ENCODE measurements at places on chromosomes 12 and 14. TPM values are rescaled to one million over a fixed set of nuclear protein-coding genes. Genes with fewer than 3 reads are reported as not detected.

The ADAM21 gene
- not detected for total RNA-seq

The MYH6 gene
- 0.17 TPM for total RNA-seq

The DCN gene
- not detected for total RNA-seq

GRCh38 chr12:118404876-118405521, 28.6 kb downstream of the SUDS3 start:
- H3K27me3 ChIP-seq, result no peaks in the 10 kb centered on the region
- H3K4me3 ChIP-seq, result no peak overlapping the region
- H3K4me1 ChIP-seq, result peaks cover 3% of the 10 kb centered on the region
- H3K27ac ChIP-seq, result no peak overlapping the region

DNA sequence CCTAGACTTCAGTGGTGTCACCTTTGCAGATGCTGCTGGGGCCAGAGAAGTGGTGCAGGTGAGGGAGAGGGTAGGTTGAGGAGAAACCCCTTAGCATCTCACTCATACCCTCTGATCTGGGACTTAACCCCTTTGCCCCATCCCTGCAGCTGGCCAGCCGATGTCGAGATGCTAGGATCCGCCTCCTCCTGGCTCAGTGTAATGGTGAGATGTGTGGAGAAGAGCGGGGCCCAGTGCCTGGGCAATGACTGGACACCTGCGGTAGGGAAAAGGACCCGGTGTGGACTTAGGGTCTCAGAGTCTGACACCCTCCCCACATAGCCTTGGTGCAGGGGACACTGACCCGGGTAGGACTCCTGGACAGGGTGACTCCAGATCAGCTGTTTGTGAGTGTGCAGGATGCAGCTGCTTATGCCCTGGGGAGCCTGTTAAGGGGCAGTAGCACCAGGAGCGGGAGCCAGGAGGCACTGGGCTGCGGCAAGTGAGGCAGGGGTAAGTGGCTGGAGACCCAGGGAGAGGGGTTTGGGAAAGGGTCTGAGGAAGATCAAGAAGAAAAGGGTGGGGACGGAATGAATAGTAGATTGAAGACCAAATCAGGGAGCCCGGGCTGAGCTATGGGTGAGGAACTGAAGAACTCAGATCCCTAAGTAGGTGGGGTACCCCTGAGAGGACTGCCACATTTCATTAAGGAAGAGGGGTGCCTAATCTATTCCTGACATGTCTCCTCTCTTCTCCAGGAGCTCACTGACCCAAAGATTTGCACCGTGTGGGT, 7.6 kb downstream of the B4GALNT1 start:
- peaks cover 22% of the 10 kb centered on the region for H3K4me1 ChIP-seq
- H3K4me3 ChIP-seq, result no peak overlapping the region
- no peak overlapping the region for H3K27ac ChIP-seq
- H3K36me3 ChIP-seq, result peaks cover 2% of the 10 kb centered on the region

DNA sequence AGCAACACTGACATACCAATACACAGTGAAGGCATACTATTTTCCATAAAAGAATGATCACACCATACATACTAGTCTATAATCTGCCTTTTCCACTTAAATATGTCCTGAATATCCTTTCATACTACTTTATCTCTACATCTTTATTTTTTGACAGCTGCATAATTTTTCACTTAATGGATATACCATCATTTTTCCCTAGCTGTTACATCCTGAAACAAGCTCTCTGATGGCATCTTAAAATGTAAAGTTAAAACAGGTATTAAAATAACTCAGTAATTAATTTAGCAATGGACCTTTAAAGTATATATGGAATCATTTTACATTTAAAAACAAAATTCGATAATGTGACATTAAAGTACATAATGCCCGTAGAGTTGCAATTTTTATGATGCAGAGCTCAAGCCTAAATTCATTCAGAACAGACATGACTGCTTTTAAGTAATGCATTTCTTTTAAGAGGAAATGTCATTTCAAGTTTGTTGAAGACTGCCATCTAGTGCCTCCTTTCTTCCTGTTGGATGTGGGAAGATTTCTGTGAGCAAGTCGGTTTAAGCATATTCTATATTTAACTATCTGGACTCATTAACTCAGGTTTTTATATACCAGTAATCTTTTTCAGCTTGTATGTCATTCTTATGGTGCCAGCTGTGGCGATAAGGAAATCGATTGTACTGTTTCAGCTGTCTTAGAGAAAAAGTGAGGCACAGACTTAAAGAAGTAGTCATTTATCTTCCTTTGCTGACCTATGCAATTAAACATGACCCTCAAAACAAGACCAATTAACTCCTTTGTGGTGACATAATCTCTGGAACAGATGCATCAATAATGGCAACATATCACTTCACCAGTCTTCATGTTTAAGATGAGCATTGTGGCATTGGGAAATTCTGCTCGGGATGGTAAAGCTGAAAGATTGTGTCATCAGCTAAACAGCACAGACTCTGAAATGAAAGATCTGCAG, 20.3 kb downstream of the PRICKLE1 start:
- no peak overlapping the region for H3K27ac ChIP-seq
- H3K4me3 ChIP-seq, result no peak overlapping the region
- DNase-seq, result peak; percentile 62
- peaks cover 11% of the 10 kb centered on the region for H3K27me3 ChIP-seq
- H3K4me1 ChIP-seq, result no peaks in the 10 kb centered on the region

DNA sequence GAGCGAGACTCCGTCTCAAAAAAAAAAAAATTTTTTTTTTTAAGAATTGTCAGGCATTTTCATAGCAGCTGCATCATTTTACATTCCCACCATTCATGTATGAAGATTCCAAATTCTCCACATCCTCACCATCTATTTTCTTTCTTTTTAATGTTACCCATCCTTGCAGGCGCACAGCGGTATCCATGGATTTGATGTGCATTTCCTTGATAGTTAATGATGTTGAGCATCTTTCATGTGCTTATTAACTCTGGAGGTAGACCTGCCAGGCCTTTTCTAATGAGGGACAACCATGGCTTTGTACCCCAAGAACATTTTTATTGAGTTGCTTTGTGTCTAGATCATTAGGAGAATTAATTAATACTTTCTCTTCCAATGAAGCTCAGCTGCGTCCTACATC, 1.6 kb upstream of the RNF34 start:
- H3K4me1 ChIP-seq, result peaks cover 22% of the 10 kb centered on the region
- H3K27ac ChIP-seq, result no peak overlapping the region
- H3K4me3 ChIP-seq, result peak overlapping the region; percentile 95
- no peak for DNase-seq
- H3K27me3 ChIP-seq, result no peaks in the 10 kb centered on the region

GRCh38 chr14:86124328-86124727, 594.4 kb downstream of the FLRT2 start:
- H3K4me1 ChIP-seq, result peaks cover 3% of the 10 kb centered on the region
- no peak overlapping the region for H3K27ac ChIP-seq
- no peaks in the 10 kb centered on the region for H3K27me3 ChIP-seq
- no peak for DNase-seq

DNA sequence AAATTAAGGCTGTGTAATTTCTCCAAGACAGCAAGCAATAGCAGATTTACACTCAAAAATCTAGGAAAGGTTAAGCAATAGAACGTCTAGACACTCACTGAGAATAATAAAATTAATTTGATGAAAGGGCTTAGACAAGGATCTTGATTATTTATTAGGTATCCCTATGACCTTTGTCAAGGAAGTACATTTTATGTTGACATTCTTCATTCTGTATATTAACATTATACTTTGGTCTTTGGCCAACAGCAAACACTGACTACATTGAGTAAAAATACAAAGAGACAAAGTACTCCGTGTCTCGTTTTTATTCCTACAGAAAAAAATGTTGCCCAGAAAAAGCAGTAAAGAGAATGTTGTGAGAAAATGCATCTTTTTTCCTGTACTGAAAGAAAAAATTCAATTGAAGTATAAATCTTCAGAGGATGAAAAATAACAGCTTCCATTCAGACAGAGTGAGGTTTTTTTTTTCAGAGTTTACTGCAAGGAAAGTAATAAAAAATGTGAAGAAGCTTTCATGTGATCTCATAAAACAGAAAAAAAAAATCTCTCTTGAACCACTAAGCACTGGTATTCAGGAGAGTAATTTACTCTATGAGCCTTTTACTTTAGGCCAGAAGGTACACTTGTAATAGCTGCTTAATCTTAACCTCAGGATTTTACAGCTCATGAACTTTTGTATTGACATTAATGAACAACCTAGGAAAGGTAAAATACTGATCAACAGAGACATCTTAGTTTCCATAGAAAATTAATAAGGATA, 605.0 kb downstream of the FSCB start:
- no peak overlapping the region for H3K27ac ChIP-seq
- H3K36me3 ChIP-seq, result no peaks in the 10 kb centered on the region
- no peaks in the 10 kb centered on the region for H3K4me1 ChIP-seq
- H3K27me3 ChIP-seq, result no peaks in the 10 kb centered on the region

DNA sequence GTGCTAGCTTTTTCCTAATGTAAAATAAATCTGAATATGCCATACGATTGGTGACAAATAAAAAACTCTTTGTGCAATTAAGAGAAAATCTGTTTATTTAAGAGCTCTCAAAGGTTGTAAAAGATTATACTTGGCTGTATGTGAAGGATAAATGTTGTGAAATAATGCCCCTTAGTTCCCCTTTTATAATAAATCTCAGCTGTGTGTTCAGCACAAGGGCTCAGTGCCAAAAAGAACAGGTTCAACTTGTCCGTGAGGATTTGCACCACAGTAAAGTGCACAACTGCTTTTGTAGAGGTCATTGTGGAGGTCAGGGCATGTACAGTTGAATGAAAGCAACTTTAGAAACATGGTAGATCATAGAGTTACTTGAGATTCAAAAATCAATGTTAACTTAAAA, 118.6 kb downstream of the TRMT5 start:
- no peak overlapping the region for H3K4me3 ChIP-seq
- peaks cover 11% of the 10 kb centered on the region for H3K27me3 ChIP-seq
- no peaks in the 10 kb centered on the region for H3K4me1 ChIP-seq
- DNase-seq, result no peak

- peaks cover 2% of the 10 kb centered on the region for H3K4me1 ChIP-seq
- H3K27me3 ChIP-seq, result peaks cover 73% of the 10 kb centered on the region
- no peak overlapping the region for H3K4me3 ChIP-seq
- H3K27ac ChIP-seq, result no peak overlapping the region
- no peak for DNase-seq
- H3K36me3 ChIP-seq, result no peaks in the 10 kb centered on the region
These were observed 6.1 kb upstream of the FOXG1 start for GRCh38 chr14:28760431-28760996.

DNA sequence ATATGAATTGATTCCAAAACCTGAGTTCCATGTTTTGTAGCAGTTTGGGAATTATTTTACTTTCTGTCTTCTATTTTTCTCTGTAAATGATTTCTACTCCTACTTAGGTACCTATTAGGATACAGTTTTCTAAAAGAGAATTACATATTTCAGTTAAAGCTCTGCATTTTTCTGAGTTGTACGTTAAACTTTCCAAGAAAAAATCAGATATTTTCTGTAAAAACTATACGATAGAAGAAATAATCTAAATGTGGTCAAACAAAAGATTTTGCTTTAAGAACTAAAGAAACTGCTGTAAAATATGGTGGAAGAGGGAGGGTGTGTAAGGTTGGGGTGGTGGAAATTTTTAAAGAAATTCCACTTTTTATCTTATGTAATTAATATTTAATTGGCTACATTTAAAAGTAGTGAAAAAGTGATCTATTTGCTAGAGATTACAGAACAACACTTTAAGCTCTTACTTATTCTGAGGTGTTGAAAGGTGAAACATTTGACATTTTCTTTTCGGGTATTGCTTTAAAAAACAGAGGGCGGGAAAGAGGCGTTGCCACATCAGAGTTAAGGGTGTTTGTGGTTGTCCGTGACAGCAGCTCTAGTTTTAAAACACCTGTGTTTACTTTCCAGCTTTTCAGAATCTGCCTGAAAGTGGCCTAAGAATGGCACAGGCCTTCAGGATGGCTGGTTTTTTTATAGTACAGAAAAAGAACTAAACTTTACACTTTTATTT, 187.3 kb downstream of the MIPOL1 start:
- no peaks in the 10 kb centered on the region for H3K27me3 ChIP-seq
- no peak for DNase-seq
- no peak overlapping the region for H3K27ac ChIP-seq
- H3K4me1 ChIP-seq, result no peaks in the 10 kb centered on the region
- H3K4me3 ChIP-seq, result no peak overlapping the region
